Effector CD4-positive, alpha-beta T cell (primary cell): ENCODE measurements at places on chromosomes 6 and 20.

- DNase-seq = no peak
Observed at GRCh38 chr6:155372256-155372655, 58.0 kb upstream of the TFB1M start.

- DNase-seq = no peak
Observed at GRCh38 chr6:7147051-7147671, 39.4 kb downstream of the RREB1 start.

DNA sequence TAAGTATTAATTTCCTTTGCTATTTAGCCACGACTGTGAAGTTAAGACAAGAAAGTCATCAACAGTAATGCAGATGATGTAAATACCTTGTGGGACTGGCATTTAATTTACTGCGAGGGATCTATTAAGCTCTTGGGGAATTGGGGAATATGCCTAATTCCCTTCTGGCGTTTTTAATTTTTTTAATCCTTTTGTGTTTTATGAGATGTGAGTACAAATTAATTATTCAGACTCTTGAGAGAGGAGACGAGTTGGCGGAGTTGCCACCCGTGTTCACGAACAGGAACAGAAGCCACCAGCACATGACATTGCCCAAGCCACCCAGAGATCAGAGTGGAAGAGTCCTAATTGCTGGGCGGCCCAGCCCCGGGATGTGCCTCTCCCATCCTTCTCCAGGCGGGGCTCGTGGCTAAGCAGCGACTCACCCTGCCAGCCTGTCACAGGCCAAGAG, 533 bp upstream of the CRYBG1 start:
- DNase-seq = no peak

DNA sequence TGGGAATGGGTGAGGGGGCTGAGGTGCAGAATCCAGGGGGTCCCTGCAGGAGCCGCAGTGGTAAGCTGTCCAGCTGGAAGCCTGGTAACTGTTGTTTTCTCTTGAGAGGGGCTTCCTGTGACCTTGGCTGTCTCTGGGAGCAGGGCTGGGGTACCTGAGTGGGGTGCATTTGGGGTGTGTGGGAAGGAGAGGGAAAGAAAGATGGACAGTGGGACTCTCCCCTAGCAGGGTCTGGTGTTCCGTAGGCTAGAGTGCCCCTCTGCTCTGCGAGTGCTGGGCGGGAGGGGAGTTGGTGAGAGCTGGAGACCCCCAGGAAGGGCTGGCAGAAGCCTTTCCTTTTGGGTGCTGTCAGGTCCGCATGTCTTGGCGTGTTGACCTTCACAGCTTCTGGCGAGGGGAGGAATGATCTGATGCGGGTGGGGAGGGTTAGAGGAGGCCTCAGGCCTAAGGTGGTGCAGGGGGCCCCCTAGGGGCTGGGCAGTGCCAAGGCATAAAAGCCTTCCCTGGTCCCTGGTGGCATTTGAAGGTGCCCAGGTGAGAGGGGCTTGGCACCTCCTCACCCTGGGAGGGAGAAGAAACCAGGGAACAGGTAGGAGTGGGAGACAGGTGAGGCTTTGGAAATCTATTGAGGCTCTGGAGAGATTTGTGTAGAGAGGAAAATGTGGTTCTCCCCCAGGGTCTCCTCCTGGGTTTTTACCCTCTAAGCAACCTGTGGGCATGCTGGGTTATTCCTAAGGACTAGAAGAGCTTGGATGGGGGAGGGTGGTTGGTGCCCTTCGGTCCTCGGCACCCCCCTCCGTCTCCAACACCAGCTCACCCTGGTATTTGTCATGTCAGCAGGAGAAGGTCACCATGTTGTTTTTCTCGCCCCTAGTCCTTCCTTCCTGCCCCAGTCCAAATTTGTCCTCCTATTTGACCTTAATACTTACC, 3.3 kb downstream of the VEGFA start:
- peak; percentile 32 for DNase-seq

DNA sequence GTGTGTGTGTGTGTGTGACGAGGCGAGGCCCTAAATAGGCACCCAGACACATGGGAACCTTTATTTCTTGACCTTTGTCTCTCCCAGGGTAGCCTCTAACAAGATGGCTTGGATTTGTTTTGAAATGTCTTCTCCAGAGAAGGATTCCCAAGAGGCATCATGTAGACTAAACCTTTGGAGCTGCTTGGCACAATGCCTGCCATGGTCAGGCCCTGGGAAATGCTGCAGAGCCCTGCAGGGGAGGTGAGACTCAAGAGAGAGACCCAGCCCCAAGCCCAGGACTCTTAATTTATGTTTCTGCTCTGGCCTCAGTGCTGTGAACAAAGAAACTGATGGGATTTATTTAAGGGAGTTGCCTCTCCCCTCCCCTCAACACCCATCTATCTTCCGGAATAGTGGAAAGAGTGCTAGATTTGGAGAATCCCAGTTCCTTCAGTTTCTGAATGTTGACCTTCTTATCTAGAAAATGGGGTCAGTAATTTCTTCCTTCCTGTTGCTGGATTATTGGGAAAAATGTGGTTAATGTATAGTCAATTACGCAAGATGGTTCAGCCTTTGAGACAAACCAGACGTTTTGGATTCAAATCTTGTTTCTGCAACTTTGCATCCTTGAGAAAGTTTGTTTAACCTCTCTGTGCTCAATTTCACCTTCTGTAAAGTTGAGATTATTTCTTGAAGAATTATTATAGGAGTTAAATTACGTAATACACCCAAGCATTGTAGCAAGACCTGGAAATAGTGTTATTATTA, 434.8 kb downstream of the MAFB start:
- DNase-seq = no peak

DNA sequence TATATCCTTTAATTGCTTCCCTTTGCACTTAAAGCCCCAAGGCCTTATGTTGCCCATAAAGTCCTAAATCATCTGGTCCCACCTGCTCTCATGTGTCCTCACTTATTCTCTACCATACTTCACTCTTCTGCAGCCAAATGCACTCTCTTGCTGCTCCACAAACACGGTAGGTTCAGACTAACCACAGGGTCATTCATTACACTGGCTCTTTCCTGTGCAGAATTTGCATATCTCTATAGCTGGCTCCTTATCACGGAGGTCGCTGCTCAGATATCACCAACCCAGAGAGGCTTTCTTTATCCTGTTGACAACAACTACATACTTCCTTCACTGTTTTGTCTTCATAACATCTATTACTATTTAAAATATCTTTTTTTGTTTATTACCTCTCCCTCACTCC, 86.8 kb downstream of the MOXD1 start:
- DNase-seq = no peak

GRCh38 chr6:90008908-90009501, 114.7 kb downstream of the GJA10 start:
- no peak for DNase-seq

DNA sequence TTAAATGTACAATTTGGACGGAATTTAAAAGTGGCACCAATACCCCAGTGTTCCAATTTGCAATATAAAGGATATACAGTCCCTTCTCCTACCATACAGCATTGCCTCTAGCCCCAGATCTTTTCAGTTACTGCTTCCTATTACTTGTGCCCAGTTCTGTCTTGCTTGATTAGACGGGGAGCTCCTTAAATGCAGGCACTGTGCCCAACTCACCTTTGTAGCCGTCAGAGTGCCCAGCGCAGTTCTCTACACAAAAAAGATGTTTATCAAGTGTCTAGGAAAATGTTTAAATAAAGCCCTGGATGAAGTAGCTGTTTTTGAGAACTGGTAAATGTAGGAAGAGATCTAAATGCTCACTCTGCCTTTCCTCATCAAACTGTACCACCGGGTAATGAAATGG, 7.6 kb downstream of the TAP2 start:
- DNase-seq = no peak
